HT-29 (cell line): ENCODE measurements at places on chromosomes 11 and 22. TPM values are rescaled to one million over a fixed set of nuclear protein-coding genes. Genes with fewer than 3 reads are reported as not detected.

Gene TRMU
- total RNA-seq: 56.3 and 64.7 TPM in 2 replicates

Gene SOX6
- total RNA-seq: 0.03 and 3.0 TPM in 2 replicates

Gene SLC5A4
- total RNA-seq: not detected in 2 replicates

Gene RPS25
- 404 and 493 TPM in 2 replicates for total RNA-seq

Gene SYT7
- total RNA-seq: 13.2 and 14.8 TPM in 2 replicates

Gene GRAMD4
- total RNA-seq: 22.5 and 26.7 TPM in 2 replicates

Gene EFCAB6
- total RNA-seq: 0.08 TPM in 1 of 2 replicates, not detected in the other

Gene DCDC1
- total RNA-seq: 0.37 TPM in 1 of 2 replicates, not detected in the other

DNA sequence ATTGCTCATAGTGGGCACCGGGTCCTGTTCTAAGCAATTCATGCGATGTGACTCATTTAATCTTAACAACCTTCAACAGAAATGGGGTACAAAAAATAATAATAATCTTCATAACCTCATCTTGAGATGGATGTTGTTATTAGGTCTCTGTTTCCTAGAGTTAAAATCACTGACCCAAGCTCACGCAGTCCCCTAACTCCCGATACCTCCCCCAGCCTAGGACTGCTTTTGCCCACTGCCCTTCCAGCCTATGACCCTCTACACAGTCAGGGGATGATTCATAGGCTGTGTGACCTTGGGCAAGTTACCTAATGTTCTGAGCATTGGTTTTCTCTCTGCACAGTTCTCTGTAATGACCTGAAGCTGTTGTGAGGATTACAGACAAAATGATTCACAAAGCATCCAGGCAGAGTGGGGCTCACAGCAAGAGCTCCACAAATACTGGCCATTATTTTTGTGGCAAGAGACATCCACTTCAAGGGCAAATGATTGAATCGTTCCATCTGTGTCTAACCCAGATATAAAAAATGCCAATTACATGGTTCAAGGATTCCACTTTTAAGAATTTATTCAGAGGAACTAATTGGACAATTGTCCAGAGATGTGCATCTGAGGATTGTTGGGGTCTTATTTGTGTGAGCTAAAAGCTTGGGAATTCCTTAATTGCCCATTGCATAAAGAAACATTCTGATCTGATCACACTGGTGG is 20.0 kb downstream of the MTFP1 start:
- DNase-seq: no peak

DNA sequence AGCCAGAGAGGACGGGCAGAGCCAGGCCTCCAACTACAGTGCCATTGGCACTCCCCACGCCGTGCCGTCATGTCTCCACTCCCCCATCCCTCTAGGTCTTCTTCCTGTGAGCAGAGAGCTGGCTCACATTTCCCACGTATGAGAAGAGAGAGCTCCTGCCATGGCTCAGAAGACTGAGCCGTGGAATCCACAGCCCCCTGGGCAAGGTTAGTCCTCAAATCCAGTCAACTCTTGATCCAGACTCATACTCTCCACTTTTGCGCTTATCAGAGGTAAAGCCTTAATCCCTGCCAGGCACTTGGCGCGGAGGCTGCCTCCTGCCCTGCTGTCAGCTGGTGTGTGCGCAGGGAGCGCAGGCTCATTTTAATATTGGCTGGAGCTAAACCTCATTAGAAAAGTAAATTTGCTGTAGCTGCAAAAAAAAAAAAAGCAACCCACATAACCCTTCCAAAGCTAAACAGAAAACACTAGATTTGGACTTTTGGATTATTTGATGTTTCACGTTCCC is 4.7 kb downstream of the B3GAT1 start:
- no peak for DNase-seq

- DNase-seq: no peak
Measured at GRCh38 chr11:102843489-102843888, at the start of gene MMP3. TSS of gene MMP3 (minus strand) at chr11:102843609. CDS start at chr11:102843546, 63 bp downstream.

DNA sequence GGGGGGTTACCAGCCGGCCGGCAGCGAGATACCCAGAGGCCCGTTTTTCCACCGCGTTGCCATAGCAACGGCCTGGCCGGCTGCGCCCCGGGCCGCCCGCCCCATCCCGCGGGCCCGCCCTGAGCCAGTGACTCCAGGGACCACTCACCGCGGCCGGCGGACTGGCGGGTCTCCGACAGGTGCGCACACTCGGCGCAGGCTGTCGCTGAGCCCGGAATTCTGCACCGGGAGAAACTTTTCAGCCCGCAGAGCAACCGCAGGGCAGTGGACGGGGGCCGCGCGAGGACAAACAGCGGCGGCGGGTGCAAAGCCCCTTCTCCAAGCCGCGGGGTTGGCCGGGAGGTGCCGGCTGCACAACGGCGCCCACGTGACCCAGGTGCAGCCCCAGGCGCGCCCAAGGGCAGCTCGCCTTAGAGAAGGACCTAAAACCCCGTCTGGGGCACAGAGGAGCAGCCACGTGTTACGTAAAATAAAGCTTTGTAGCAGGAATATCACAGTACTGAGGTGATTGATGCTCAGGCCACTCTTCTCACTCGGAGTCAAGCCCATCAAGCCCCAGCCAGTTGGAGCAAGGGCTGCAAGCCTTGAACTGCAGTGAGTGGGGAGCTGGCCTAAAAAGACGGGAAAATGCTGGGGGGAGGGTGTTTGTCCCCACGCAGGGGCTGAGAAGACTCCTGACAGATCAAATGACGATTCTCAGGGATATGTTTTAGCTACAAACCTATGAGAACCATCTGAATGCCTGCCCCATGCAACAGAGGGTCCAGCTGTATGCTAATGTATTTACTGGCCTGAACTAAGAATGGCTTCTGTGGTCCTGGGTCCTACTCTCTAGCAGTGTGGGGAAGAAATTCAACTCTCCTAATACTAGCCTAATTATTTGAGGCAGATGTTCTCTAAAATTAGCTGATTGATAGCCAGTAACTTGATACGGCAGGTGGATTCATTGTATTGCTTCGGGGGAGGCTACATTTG is at the start of gene STK33:
STK33 (minus strand) TSS at position 294 of the 975 bp plus-strand sequence. CDS start 119,323 bp downstream, outside the sequence.
- no peak for DNase-seq

GRCh38 chr11:11813288-11813962 is 28.3 kb upstream of the USP47 start:
- DNase-seq: peak; percentile 25

DNA sequence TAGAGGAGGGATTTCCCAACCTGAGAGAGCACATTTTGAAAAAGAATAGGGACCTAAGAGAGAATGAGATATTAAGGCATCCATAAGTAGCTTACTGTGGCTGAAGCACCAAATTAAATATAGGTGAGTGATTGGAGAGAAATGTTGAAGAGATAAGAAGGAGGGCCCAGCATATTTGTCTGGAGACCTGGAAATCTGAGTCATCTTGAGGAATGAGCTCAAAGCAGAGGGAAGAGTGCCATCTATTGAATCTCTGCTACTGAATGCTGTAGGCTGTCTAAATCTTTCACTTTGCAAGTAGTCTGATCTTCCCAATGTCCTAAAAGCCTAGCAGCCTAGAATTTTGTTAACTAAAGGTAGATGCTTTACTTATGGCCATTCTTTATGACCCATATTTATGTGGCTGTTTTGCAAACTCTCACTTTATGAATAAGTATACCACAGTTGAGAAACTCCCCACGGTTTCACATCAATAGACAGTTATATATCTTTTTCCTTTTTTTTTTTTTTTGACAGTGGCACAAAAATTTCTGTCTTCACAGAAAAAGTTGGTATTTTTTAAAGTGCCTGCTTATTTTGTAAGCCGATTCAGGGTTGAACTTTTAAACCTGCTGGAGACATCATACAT is 2093.5 kb downstream of the LRRC4C start:
- DNase-seq: peak; percentile 26

- DNase-seq: no peak
Measured at GRCh38 chr11:69156673-69157155, 979 bp downstream of the SMIM38 start.

- no peak for DNase-seq
Measured at GRCh38 chr11:110455718-110456117, 26.0 kb downstream of the FDX1 start.

GRCh38 chr11:35138606-35138942 is 397 bp upstream of the CD44 start:
- no peak for DNase-seq

- no peak for DNase-seq
Measured at GRCh38 chr11:118046964-118047700, 29.7 kb upstream of the TMPRSS4 start.

GRCh38 chr22:47143249-47143938 is 380.9 kb downstream of the TBC1D22A start:
- no peak for DNase-seq

GRCh38 chr11:20054584-20054983 is 105.7 kb downstream of the DBX1 start:
- no peak for DNase-seq

- no peak for DNase-seq
Measured at GRCh38 chr11:30006876-30007275, 10.0 kb downstream of the KCNA4 start.

- peak; percentile 76 for DNase-seq
Measured at GRCh38 chr22:24525416-24526037, 29.4 kb downstream of the GUCD1 start.

- no peak for DNase-seq
Measured at GRCh38 chr11:109405671-109406070, 16.3 kb upstream of the C11orf87 start.

DNA sequence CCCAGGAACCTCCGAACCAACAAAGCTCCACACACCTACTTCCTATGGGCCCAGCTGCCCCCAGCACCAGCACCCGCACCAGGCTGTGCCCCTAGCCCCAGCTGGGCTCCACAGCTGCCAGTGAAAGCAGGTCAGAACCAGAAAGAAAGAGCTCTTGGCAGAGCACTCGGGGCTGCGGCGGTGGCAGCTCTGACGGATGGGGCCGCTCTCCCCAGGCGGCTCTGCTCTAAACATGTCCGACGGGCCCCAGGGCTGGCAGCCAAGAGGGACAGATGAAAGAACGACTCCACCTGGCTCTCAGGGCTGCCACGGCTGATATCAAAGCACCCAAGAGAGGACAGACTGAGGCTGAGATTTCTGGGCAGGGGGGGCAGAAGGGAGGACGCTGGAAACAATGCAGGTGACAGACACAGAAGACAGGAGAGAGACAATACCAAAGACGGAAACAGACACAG is 25.7 kb downstream of the LRFN4 start:
- DNase-seq: no peak

DNA sequence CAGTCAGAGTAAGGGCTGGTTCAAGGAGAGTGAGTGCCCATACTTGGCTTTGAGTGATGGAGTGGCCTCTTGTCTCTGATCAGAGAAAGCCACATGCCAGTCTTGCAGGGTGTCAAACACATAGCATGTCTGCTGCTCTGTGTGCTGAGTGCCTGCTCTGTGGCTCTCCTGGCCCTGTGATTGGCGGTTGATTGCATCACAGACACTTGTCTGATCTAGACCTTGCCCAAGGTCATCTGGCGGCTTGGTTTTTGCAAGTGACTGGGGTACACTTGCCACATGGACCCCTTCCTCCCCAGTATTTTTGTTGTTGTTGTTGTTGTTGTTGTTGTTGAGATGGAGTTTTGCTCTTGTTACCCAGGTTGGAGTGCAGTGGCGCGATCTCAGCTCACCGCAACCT is 10.3 kb downstream of the OSBP2 start:
- no peak for DNase-seq
